A549 treated with Hydrocortisone at 1 μM for 4 hours (cell line): ENCODE measurements at places on chromosomes 1 and 21. TPM values are rescaled to one million over a fixed set of nuclear protein-coding genes. Genes with fewer than 3 reads are reported as not detected.

PCSK9 gene
- 2.2 to 3.5 TPM (median 2.8 TPM) in 5 replicates for total RNA-seq

DNASE2B gene
- total RNA-seq = not detected in 5 replicates

LCE1B gene
- total RNA-seq = 0.11 TPM in 1 of 5 replicates, not detected in the others

LCE3E gene
- 0.30 TPM in 1 of 5 replicates, not detected in the others for total RNA-seq

CTSK gene
- total RNA-seq = 1.2 to 2.3 TPM (median 1.4 TPM) in 5 replicates

PADI2 gene
- total RNA-seq = 0.89 to 1.2 TPM (median 1.00 TPM) in 5 replicates

USH2A gene
- total RNA-seq = not detected in 5 replicates
